Cerebellar nuclear complex (tissue), 1 donor: ENCODE measurements at places on chromosomes 6 and 20.

DNA sequence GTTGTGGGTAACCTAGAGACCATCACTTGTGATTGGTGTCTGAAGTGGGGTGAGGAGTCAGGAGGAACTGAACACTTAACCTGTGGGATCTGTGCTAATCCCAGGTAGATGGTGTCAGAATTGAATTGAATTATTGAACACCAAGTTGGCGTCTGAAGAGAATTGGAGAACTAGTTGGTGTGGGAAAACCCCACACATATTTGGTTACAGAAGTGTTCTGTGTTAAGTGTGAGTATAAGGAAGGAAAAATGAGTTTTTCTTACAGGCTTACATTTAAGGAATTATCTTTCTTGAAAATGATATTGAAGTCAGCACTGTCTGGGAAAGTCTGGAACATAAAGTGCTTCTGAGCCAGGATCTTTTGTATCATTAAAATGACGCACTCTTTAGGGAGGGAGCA lies 182.9 kb upstream of the ECI2 start:
- no peak for DNase-seq

- DNase-seq, result no peak
Measured at GRCh38 chr6:141938664-141939063, 194.1 kb upstream of the GJE1 start.

GRCh38 chr6:39553029-39553428 lies 172.2 kb downstream of the KIF6 start:
- no peak for DNase-seq

DNA sequence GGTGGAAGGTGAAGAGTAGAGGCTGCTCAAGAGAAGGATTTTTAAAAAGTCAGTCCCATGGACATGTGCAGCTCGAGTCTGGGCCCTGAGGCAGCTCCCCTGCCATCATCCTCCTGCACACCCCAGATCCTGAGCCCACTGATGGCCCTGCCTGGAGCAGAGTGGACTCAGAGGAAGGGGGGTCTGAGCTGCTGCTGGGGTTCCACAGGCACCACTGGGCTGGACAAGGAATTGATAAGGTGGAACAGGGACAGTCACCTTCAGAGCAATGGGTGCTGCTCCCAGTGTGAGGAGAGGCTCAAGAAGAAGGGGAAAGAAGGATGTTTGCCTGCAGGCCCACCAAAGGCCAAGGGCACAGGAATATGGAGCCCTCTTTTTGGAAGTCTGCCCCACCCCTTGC lies 6.2 kb downstream of the ULBP2 start:
- no peak for DNase-seq

GRCh38 chr20:21397341-21398108 lies at the start of gene NKX2-4:
Gene NKX2-4, minus strand, starts transcription at chr20:21397526. Its CDS starts 127 bp downstream, at chr20:21397399.
- no peak for DNase-seq

DNA sequence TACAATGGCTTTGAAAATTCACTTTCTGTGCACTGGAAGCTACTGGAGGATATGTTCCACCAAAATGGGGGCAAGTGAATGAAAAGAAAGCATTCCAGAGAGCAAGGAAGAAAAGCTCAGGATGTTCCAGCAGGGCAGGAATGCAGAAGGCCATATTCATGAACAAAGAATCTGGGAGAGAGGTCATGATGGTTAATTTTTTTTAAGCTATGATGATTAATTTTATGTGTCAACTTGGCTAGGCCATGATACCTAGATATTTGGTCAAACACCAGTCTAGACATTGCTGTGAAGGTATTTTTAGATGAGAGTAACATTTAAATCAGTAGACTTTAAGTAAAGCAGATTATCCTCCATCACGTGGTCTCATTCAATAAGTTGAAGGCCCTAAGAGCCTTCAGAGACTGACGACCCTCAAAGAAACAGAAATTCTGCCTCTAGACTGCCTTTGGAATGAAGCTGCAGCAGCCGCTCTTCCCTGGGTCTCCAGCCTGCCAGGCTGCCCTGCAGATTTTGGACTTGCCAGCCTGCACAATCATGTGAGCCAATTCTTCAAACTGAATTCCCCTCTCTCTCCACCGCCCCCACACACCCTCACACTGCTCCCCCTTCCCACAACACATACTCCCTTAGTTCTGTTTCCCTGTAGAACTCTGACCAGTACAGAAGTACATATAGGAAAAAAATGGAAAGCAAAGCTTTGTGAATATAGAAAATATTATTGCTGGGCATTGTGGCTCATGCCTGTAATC lies 20.1 kb upstream of the GCM1 start:
- DNase-seq, result no peak
